ENCODE measurements at places on chromosomes 5 and 9.
A peak's percentile ranks its signal among the peaks of the same experiment; 100 is the strongest.

- DNase-seq, result no peak
Measured at GRCh38 chr5:6344593-6344989, 33.8 kb downstream of the MED10 start.

DNA sequence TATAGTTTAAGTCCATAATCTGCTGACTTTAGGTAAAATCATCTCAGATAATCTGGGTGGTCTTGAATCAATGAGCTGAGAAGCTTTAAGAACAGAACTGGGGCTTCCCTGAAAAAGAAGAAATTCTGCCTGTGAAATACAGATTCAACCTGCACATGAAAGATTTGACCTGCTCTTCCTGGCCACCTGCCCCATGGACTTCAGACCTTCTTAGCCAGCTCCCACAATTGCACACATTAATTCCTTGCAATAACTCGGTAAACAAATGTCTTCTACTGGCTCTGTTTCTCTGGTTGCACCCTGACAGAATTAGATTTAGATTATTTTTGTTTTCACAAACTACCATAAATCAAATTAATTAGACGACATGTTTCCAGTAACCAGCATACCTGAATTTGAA, 2117.9 kb upstream of the C9orf72 start:
- no peak for DNase-seq

GRCh38 chr5:62596096-62596495, 17.5 kb downstream of the LRRC70 start:
- DNase-seq, result no peak

DNA sequence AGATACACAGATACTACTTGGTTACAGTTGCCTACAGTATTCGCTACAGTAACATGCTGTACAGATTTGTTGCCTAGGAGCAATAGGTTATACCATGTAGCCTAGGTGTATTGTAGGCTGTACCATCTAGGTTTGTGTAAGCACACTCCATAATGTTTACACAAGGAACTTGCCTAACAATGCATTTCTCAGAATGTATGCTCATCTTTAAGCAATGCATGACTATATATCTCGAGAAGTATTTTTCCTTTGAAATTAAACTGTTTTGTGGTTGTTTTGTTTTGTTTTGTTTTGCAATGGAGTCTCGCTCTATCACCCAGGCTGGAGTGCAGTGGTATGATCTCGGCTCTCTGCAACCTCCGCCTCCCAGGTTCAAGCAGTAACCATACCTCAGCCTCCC, 25.3 kb downstream of the LRRC70 start:
- no peak for DNase-seq

- no peak for DNase-seq
Measured at GRCh38 chr5:122424132-122424531, 112.1 kb downstream of the SNCAIP start.

DNA sequence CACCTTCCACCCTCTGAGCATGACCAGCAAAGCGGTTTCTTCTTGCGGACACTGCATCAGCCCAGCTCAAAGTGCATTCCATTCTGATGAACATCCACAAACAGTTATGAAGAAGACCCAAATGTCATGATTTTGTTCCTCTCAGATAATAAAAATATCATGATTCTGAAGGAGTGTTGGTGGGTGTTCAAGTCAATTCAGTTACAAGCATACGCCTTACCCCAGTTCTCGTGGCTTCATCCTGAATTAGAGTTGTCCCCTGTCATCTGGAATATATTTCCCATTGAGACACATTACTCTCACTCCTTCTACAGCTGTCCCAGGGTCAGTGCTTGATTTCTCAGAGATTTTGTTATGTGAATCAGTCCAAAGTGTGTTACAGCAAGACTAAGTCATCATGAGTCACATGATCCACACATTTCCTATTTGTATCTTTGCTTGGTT, 325.4 kb downstream of the RFX3 start:
- DNase-seq, result no peak

GRCh38 chr5:98993512-98993911, 64.7 kb upstream of the CHD1 start:
- DNase-seq, result no peak

DNA sequence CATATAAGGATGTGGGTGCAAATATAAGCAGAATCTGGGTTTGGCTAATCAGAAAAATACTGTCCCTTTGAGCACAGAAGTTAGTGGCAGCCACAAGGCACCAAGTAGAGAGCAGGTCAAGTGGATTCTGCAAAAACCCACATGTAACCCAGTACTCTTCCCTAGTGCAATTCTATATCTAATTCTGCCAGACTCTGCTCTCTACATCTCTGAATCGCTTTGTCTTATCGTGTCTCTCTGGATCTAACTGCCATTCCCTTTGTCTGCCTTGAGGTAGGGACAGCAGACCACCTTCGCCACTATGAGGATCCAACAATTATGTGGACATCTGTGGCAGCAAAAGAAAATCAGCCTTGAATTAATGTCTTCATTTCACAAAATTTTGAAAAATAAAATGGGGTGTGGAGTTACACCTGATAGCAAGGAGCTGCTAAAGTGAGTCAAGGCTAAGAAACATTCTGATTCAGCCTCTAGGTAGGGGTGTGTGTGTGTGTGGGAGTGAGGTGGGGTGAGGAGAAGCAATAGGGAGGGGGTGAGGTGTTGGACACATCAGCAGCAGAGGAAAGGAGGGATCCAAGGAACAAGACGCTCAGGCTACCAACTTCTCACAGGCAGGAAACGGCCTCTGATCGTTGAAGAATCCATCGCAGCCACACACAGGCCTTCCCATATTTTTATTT, 33.7 kb upstream of the ZNF366 start:
- no peak for DNase-seq

- DNase-seq, result no peak
Measured at GRCh38 chr9:5536684-5537083, 26.4 kb downstream of the PDCD1LG2 start.

GRCh38 chr5:138568061-138568824, 7.0 kb downstream of the HSPA9 start:
- DNase-seq, result no peak

DNA sequence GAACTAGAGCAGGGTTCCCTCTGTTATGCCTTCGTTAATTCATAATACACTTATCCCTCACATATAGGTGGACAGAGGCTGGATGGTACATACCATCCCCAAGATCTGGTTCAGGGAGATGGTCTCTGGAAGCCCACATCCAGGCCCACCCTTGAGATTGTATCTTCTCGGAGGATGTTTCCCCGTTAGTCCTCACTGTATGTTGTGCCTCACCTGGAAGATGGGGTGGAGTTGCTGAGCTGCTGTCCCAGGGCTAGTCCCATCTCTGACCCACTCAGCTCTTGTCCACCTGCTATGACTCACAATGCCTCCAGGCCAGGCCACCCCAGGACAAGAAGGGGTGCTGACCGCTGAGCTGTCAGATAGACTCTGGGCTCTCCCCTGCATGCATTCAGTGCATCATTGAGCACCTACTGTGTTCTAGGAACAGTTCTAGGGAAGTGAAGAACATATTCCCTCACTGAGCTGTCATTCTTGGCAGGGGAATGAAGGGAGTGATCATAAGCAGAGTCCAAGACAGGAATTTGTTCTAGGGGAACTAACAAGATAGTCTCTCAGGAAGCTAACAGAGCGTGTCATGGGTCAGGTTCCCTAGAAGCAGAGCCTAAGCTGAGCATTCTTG, at the start of gene CBY3:
TSS of gene CBY3 (minus strand) at position 255 of the 622 bp plus-strand sequence. CDS start at position 139, 116 bp downstream.
- no peak for DNase-seq

DNA sequence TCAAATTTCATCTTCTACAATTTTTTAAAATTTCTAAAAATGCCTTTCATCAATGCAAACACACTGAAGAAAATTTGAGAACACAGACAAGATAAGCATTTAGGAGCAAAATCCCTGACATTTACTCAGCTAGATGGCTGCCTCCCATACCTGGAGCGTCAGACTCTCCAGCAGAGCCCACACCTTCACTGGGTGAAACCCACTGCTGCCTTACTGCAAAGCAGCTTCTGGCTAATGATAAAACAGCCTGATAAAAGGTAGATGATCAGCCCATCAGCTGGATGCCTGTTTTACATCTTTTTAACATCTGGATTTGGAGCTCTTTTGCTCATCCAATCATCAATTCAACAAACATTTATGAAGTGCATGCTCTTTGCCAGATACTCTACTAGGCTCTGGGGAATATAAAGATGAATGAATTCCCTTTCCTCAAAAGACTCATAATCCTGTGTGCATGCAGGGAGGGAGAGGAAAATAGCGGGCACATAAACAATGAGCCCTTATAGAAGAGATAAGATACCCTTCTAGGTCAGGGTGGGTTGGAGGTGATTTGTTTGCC, 271.2 kb downstream of the SAXO1 start:
- DNase-seq, result no peak

DNA sequence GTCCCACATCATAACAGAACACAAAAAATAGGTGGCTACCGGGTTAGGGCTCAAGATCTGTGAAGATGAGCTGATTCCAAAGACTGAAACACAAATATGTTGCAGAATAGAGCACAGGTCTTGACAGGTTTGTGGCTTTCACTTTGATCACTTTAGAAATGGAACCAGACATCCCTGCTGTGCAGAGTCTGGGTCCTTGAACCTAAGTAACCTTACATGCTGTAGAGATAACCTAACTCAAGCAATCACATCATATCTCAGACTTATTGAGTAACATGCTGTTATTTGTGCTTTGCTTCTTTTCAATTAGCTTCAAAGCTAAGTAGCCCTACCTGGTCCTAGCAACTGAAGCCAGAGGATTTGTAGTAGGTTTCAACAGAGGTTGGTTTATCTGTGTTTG, 24.3 kb downstream of the FBXW2 start:
- DNase-seq, result no peak

GRCh38 chr5:153551537-153552079, 61.1 kb downstream of the GRIA1 start:
- DNase-seq, result no peak

DNA sequence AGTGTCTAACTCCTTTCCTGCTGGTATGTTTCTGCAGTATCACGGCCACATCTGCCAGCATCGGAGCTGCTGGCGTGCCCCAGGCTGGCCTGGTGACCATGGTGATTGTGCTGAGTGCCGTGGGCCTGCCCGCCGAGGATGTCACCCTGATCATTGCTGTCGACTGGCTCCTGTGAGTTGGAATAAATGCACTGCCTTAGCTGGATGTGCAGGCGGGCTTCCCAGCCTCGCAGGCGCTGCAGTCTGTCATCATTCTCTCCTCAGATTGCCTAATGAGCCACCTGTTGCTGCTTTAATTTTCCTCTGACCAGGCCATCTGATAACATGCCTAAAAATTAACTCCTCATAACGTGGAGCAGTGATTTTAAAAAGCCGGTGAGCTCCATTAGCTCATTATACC, 79.1 kb upstream of the PLPP6 start:
- no peak for DNase-seq

GRCh38 chr5:45454114-45454513, 242.1 kb downstream of the HCN1 start:
- DNase-seq, result no peak

GRCh38 chr5:90888511-90889324, 330.1 kb downstream of the ADGRV1 start:
- peak; percentile 65 for DNase-seq

DNA sequence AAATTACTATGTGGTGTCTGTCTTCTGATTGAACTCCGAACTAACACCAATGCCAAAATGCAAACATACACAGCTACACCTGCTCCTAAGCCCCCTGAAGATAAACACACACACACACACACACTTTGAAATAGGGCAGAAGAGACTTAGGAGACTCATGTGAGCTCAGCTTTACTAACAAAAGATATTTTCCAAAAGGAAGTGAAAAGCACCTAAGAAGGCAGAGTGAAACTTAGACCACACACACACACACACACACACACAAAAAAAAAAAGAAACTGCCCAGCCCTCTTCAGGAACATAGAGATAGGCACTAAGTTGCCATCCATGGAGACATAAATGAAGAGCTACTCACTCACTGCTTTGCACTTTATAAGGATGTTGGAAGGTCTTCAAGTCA, 45.2 kb upstream of the APC start:
- no peak for DNase-seq

- DNase-seq, result no peak
Measured at GRCh38 chr5:124257048-124257447, 489.4 kb downstream of the ZNF608 start.

GRCh38 chr5:82622711-82623514, 344.8 kb upstream of the RPS23 start:
- no peak for DNase-seq

- no peak for DNase-seq
Measured at GRCh38 chr5:173395257-173395932, 67.2 kb upstream of the STC2 start.

GRCh38 chr5:131525805-131526204, 109.2 kb downstream of the RAPGEF6 start:
- DNase-seq, result no peak

GRCh38 chr5:93048858-93049257, 532.2 kb downstream of the NR2F1-AS1 start:
- no peak for DNase-seq

GRCh38 chr5:61732369-61732768, 400.3 kb downstream of the ZSWIM6 start:
- no peak for DNase-seq

- DNase-seq, result no peak
Measured at GRCh38 chr5:137462816-137463520, 36.2 kb downstream of the SPOCK1 start.

DNA sequence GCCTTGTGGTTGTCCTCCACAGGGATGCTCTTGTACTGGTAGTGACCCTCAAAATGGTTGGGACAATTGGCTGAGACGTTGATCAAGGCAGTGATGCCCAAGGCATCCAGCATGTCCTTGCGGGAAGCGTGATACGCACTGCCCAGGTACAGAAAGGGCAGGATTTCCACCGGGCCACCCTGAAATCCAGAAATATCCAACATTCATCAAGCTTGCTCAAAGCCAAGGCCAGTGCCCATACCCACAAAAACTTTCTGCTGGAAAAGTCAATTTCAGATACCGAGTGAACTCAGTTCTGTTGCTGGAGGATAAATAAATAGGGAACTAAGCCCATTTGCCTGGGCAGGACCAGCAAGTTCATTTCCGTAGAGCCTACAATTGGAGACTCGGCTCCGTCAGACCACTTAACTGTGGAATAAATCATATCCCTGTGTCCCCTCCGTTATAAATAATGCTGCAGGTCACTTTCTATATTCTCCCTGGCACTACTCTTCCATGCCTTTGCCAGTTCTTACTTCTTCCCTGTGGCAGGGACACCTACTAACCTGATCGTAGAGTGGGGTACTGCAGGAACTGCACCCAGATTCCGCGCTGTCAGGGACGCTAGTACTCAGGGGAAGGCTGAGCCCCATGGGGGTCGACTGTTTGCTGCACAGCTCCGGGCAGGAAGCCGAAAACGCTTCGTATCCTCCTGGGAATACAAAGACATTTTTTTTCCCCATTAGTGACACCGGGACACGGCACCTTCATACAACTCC, 1.2 kb downstream of the DUSP1 start:
- DNase-seq, result no peak

GRCh38 chr9:105154723-105155191, 89.7 kb upstream of the SLC44A1 start:
- DNase-seq, result no peak

DNA sequence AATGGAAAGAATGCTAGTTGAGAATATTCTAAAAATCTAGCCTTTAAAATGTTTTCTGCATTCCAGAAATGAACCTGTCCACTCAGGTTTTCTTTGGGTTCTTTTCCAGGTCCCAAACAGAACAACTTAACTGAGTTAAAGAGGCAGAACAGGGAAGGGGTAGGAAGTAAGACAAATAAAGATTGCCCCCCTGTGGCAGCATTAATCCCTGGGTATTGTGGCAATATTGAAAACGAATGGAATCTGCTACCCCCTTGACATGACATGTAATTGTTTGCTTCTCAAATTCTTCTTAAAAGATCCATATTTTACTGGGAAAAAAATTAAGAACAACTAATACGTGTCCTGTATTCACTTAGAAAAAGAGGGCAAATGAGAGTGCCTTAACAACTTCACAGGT, 9.3 kb upstream of the RBM22 start:
- DNase-seq, result no peak

GRCh38 chr9:110027671-110028081, 180.3 kb downstream of the C9orf152 start:
- peak; percentile 26 for DNase-seq
